ENCODE measurements at places on chromosomes 3 and 15. TPM values are rescaled to one million over a fixed set of nuclear protein-coding genes. Genes with fewer than 3 reads are reported as not detected.

Gene DIS3L
- total RNA-seq, result 30.2 TPM

GRCh38 chr3:78066287-78066686 is 1026.4 kb downstream of the ROBO2 start:
- DNase-seq, result no peak
- no peak overlapping the region for H3K4me3 ChIP-seq
- no peaks in the 10 kb centered on the region for H3K27me3 ChIP-seq
- no peaks in the 10 kb centered on the region for H3K36me3 ChIP-seq

GRCh38 chr3:188298585-188298984 is 144.6 kb downstream of the LPP start:
- H3K4me3 ChIP-seq, result no peak overlapping the region
- H3K4me1 ChIP-seq, result peaks cover 13% of the 10 kb centered on the region
- no peak overlapping the region for H3K27ac ChIP-seq

GRCh38 chr15:38651328-38652038 is 86.9 kb upstream of the RASGRP1 start:
- no peak overlapping the region for H3K4me3 ChIP-seq
- H3K4me1 ChIP-seq, result no peaks in the 10 kb centered on the region
- no peaks in the 10 kb centered on the region for H3K36me3 ChIP-seq
- DNase-seq, result no peak
- no peaks in the 10 kb centered on the region for H3K27me3 ChIP-seq

DNA sequence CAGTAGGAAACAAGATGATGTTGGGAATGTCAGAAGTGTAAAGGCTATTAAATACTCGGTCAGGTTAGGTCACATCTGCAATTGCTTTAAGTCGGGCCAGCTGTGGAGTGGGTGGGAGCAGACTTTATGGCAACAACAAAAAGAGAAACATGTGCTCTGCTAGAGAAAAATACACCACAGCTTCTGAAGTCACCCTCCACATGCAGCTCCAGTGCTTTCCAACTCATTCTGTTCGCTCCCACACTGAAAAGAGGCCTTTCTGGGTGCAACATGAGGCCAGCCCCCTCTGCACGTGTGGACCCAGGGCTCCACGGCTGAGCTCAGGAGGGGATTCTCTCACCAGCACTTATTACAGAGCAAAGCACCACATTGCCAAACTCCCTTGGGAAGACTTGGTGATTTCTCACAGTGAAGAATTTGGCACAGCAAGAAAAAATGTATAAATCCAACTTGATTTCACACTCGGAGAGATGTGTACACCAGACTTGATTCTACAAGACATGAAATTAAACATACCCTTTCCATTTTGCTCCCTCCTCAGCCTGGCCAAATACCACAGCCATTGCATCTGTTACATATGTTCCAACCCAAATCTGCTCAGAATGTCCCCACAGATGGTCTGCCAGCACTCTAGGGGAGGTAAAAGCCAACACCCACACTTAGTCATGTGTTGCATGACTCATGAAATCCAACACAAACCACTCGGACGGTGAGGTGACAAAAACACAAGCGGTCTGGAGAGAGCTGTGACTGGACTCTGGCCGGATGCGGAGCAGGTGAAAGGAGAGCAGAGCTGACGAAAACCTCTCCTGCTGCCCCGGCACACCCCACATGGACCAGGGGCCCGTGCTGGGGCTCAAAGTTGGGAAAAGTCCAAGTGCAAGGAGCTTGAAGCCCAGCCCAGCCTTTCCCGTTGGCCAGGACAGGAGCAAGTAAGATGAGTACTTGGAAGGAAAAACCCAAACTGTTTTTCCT is 74.6 kb downstream of the ITGB5 start:
- H3K27ac ChIP-seq, result no peak overlapping the region
- H3K36me3 ChIP-seq, result peaks cover 21% of the 10 kb centered on the region
- no peak for DNase-seq
- no peaks in the 10 kb centered on the region for H3K27me3 ChIP-seq
- no peaks in the 10 kb centered on the region for H3K4me1 ChIP-seq

DNA sequence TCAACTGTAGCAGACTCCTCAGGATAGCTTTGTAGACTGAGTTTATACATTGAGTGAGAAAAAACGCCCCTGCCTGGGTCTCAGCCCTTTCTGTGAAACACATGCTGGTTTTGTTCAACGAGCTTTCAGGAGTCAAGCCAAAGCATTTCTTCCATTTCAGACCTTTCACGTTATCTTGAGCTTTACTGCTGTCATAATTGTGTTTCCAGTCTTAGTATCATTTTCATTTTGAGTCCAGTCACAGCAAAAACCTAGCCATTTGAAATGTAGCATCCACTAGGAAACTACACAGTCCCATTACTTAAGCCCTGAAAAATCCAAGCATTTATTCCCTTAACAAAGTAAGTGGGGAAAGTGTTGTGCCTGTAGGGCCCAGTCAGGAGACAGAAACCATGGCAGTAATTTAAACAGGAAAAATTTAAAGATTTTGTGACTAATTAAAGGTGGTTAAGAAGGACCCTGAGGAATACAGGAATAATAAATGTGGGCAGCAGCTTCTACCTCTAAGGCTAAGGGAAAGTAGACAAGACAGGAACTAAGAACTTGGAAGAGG is 110.1 kb upstream of the ABHD17C start:
- DNase-seq, result no peak
- no peaks in the 10 kb centered on the region for H3K36me3 ChIP-seq
- no peak overlapping the region for H3K27ac ChIP-seq
- H3K27me3 ChIP-seq, result no peaks in the 10 kb centered on the region

DNA sequence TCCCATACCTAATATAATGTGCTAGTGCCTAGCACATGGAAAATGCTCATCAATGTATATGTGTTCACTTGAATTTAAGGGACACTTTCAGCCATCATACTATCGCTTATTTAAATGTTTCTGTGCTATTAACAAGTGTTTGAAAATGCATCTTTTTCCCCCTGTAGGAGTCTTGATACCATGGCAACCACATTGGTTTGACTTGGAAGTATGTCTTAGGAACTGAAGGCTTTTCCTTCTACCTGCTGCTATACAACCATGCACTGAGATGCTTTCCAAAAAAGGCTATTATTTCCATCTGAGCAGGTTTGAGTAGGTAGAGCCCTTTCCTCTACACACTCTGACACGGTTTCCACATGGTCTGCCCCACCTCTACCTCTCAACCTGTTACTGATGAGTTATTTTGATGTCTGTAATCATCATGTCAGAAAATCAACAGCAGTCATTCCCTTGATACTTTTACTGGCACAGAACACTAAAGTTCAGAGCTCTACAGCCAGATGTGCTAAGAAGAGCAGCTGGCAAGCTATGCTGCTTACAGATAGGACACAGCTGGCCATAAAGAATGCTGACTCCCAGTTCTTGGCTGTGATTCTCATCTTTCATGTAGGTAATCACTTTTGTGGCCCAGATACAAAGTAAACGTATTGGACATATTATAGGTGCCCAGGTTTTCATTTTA is 59.3 kb downstream of the RYR3 start:
- DNase-seq, result no peak
- no peaks in the 10 kb centered on the region for H3K27me3 ChIP-seq
- no peak overlapping the region for H3K27ac ChIP-seq
- no peaks in the 10 kb centered on the region for H3K36me3 ChIP-seq
- H3K4me1 ChIP-seq, result no peaks in the 10 kb centered on the region

GRCh38 chr15:19944261-19944888 is 597.2 kb downstream of the GOLGA6L6 start:
- H3K27me3 ChIP-seq, result no peaks in the 10 kb centered on the region
- H3K36me3 ChIP-seq, result peaks cover 18% of the 10 kb centered on the region
- no peak overlapping the region for H3K27ac ChIP-seq
- H3K4me3 ChIP-seq, result no peak overlapping the region
- DNase-seq, result no peak

GRCh38 chr3:174068035-174068434 is 670.5 kb downstream of the NLGN1 start:
- H3K4me3 ChIP-seq, result no peak overlapping the region
- H3K36me3 ChIP-seq, result peaks cover 6% of the 10 kb centered on the region
- H3K27ac ChIP-seq, result no peak overlapping the region

Gene CCR5
- total RNA-seq, result not detected

DNA sequence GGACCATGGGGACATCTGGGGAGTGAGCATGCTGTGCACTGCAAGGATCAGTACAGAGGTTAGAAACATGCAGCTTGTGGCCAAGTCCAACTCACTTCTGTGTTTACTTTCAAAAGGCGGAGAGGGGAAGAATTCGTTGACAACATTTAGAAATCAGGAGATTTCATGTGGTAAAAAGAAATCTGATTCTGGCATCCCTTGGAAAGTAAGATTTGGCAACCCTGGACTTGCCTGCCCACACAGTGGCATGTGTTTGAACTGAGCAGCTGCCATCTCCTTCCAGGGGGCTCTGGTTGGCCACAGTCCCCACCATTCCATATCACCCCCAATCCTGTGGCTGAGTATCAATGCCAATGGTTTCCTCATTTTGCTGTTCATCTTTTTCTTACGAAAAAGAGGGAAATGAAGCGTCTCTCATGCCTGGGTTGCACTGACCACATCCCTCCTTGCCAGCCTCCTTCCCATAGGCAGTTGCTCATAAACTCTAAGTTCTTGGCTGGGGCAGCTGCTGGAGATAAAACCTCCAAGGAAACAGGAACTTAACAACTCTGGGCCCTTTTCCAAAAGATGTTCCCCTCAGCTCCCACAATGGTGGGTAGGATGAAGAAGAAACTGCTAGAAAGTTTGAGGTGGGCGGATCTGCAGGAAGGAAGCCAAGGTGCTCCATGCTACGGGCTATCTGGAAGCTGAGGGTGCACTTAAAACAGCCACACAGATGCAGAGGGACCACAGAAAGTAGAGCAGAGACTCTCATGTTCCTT is 29.2 kb downstream of the SLC6A11 start:
- H3K27ac ChIP-seq, result no peak overlapping the region
- H3K36me3 ChIP-seq, result no peaks in the 10 kb centered on the region
- H3K4me1 ChIP-seq, result no peaks in the 10 kb centered on the region
- no peaks in the 10 kb centered on the region for H3K27me3 ChIP-seq
- DNase-seq, result no peak

Gene ULK4
- 12.1 TPM for total RNA-seq

- H3K4me1 ChIP-seq, result no peaks in the 10 kb centered on the region
- DNase-seq, result no peak
- no peaks in the 10 kb centered on the region for H3K36me3 ChIP-seq
- H3K27me3 ChIP-seq, result no peaks in the 10 kb centered on the region
- H3K4me3 ChIP-seq, result no peak overlapping the region
Measured at GRCh38 chr3:127790882-127791183, 31.5 kb downstream of the MGLL start.

DNA sequence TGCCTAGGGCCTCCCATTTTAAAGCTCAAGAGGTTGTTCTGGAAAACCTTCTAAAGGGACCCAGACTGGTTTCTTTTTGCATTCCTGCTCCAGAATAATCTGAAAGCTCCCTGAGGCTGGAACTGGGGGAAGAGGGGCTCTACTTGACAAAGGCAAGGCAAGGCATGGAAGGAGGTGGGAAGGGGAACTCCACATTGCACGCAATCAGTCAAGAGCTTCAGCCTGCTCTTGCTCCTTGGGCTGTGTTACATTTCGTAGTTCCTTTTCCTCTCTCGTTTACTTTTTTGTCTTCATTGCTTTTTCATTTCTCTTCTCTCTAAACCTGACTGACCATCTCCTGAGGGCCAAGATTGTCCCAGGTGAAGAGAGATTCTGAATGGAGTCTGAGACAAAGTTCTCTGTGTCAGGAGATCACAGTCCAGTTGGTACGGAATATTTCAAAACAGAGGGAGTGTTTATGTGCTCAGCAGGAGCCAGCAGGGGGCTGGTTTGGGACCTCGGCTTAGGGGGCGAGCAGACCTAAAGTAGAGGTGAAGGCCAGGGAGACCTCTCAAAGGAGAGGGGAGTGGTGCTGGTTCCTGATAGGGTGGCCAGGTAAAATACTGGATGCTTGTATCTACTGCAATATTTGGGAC is 6.0 kb upstream of the KCTD6 start:
- no peak overlapping the region for H3K4me3 ChIP-seq
- no peak overlapping the region for H3K27ac ChIP-seq
- no peaks in the 10 kb centered on the region for H3K36me3 ChIP-seq
- DNase-seq, result no peak

DNA sequence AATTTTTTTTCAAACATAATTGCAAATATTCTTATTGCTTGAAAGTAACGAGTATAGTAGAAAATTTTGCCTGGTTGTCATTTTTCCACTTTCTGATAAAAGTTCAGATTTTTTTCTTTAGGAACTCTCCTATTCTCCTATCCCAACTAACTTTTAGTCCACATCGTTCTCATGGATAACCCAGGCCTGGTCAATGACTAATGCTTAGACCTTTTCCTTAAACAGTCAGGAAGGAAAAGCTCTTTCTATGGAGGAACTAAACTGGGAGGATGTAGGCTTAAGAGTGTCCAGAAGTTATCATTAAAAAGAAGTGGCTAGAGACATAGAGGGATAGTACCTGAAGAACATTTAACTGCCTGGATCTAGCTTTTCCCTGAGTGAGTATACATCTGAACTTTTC is 26.7 kb downstream of the CIP2A start:
- H3K27me3 ChIP-seq, result no peaks in the 10 kb centered on the region
- no peaks in the 10 kb centered on the region for H3K4me1 ChIP-seq
- H3K36me3 ChIP-seq, result peaks cover 58% of the 10 kb centered on the region
- no peak for DNase-seq
- no peak overlapping the region for H3K4me3 ChIP-seq

DNA sequence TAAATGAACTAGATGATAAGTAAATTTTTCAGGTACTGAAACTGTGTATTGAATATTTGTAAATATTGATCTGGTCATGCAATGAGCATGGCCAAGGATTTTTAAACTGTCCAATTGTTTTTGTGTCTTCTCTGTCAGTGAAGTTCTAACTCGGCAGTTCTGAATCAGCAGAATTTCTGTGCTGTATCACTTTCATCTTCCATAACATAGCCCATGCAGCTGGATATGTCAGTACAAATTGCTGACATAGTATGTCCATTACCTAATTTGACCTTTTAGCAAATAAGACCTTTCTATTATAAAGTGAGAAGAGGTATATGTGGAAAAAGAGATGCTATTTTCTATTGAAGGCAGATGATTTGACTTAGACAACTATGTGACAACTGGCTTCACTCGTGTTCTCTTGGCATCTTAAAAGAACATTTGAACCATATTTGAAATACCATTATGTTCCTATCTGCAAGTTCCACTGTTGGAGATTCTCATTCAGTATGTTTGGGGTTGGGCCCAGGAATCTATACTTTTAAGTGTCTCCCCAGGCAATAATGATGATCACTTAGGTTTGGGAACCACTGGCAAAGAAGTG is 90.4 kb downstream of the CMSS1 start:
- peaks cover 3% of the 10 kb centered on the region for H3K4me1 ChIP-seq
- H3K27me3 ChIP-seq, result no peaks in the 10 kb centered on the region
- H3K27ac ChIP-seq, result no peak overlapping the region
- no peak overlapping the region for H3K4me3 ChIP-seq
- peaks cover 1% of the 10 kb centered on the region for H3K36me3 ChIP-seq

Gene INSYN1
- total RNA-seq, result 2.5 TPM

- no peaks in the 10 kb centered on the region for H3K4me1 ChIP-seq
- no peak overlapping the region for H3K4me3 ChIP-seq
- DNase-seq, result no peak
- H3K27me3 ChIP-seq, result no peaks in the 10 kb centered on the region
Measured at GRCh38 chr3:169034401-169034800, 629.1 kb downstream of the MECOM start.

Measured in H9 (cell line).